Hematopoietic multipotent progenitor cell treated with erythropoietin and hydrocortisone succinate and interleukin-3 and kit ligand, for 6 days (in vitro differentiated cells): ENCODE measurements at places on chromosomes 13 and 19.
A peak's percentile ranks its signal among the peaks of the same experiment; 100 is the strongest.

DNA sequence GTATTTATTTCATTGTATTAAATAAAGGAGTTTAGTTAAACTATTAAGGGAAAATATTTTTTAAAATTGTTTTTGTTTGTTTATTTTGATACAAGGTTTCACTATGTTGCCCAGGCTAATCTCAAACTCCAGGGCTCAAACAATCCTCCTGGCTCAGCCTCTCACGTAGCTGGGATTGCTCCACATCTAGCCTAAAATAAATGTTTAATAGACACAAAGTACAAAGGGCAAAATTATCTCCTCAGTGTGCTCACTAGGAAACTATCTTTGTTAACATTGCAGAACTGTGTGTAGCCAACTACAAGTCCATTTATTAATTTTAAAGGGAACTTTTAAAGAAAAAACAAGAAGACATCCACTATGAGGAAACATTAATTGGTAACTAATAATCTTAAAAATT lies 207.2 kb upstream of the PCDH17 start:
- no peak for DNase-seq

GRCh38 chr13:51726446-51727193 lies 77.3 kb downstream of the DHRS12 start:
- no peak for DNase-seq

- DNase-seq: no peak
These were observed 78.6 kb upstream of the SIAH3 start for GRCh38 chr13:45930177-45930576.

GRCh38 chr19:24062190-24062589 lies 24.8 kb upstream of the ZNF254 start:
- DNase-seq: no peak

- DNase-seq: no peak
These were observed 25.3 kb upstream of the MEDAG start for GRCh38 chr13:30880856-30881155.

GRCh38 chr19:17957149-17957849 lies 9.6 kb upstream of the KCNN1 start:
- DNase-seq: no peak

DNA sequence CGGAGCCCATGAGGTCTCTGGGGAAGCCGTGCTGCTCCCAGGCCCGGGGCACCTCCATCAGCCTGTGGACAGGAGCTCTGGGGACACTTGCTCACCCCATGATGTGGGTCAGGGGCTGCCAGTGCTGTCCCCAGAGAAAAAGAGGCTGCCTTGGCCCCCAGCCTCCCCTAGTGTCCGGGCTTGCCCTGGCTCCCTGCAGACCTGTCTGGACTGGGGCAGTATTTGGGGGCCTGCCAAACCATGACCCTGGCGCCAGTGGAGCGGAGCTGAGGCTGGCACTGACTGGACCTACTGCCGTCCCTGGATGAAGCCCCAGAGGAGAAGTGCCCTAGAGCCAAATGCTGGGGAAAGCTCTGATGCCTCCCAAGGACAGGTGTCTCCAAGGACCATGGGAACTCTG lies 30.4 kb downstream of the ELAVL1 start:
- DNase-seq: no peak

GRCh38 chr13:26658448-26659385 lies 101.2 kb downstream of the WASF3 start:
- peak; percentile 8 for DNase-seq

DNA sequence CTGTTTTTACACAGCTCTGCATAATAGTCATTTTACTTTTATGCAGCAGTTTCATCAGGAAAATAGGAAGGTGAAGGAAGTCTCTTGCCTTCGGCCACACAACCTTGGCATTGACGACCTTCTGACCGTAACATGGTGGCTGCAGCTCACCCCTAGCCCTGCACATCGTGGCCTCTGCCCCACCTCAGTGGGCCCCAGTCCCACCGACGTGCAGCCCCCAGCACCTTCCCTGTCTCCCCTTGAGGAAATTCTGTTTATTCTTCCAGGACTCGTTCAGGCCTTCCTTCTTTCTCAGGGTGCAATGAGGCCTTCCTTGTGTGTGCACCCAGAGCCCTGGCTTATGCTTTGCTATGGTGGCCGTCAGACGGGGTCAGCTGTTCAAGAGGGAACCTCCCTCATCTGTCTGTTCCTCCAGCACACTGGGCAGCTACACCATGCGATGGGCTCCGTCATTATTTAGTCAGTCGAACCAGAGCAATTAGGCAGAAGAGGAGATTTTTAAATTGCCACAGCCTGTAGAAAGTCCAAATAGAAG lies 33.3 kb downstream of the TMEM255B start:
- DNase-seq: no peak

DNA sequence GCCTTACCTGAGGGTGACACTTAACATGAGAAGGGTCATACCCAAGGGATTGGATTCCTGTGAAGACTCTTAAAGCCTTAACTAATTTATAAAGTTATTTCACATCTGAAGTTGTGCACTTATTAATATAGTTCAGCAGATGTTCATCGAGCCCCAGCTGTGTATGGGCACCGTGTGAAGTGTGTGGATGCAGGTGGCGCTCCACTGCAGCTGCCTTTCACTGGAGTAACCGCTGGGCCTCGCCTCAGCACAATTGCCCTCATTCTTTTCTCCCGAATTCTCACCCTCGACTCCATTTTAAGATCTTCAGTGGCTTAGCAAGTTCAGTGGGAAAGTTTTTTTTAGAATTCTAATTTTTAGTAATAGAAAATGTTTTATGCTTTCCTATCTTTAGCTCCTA lies 66.2 kb downstream of the DPY19L3 start:
- no peak for DNase-seq

- DNase-seq: no peak
These were observed 37.5 kb downstream of the PPP2R1A start for GRCh38 chr19:52227196-52227940.

DNA sequence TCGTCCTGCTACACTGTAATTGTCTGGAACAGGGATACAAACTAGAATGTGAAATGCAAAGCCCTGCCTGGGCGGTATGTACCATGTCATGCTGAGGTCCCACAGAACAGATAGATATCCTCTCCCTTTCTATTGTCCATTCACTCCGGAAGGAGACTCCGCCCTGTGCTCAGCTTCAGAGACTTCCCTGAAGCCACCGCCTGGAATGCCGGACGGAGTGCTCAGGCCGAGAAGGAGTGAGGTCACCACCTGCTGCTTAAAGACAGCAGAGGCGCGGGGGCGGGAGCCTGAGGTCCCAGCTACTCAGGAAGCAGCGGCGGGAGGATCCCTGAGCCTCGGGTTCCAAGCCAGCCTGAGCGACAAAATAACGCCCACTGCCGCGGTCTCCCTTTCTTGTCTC lies 890 bp upstream of the ZNF611 start:
- no peak for DNase-seq

DNA sequence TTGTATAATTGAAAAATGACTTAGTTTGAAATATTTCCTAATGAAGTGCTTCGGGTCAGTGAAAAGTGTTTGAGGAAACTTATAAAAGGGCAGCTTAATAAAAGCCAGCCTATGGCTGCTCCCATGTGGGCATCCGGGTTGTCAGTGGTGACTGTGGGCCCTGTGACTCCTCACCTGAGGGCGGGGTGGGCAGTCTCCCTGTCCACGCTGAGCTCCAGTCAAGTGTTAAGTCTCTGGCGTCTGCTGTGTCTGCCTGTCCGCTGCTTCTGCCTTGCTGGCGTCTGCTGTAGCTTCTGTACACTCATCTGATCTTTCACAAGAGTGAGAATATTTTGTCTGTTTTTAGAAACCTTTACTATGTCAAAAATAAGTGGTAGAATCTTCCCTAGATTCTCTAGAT lies 7.1 kb downstream of the LAMP1 start:
- DNase-seq: no peak

GRCh38 chr13:50598338-50598737 lies 245.2 kb downstream of the DLEU7 start:
- DNase-seq: no peak

DNA sequence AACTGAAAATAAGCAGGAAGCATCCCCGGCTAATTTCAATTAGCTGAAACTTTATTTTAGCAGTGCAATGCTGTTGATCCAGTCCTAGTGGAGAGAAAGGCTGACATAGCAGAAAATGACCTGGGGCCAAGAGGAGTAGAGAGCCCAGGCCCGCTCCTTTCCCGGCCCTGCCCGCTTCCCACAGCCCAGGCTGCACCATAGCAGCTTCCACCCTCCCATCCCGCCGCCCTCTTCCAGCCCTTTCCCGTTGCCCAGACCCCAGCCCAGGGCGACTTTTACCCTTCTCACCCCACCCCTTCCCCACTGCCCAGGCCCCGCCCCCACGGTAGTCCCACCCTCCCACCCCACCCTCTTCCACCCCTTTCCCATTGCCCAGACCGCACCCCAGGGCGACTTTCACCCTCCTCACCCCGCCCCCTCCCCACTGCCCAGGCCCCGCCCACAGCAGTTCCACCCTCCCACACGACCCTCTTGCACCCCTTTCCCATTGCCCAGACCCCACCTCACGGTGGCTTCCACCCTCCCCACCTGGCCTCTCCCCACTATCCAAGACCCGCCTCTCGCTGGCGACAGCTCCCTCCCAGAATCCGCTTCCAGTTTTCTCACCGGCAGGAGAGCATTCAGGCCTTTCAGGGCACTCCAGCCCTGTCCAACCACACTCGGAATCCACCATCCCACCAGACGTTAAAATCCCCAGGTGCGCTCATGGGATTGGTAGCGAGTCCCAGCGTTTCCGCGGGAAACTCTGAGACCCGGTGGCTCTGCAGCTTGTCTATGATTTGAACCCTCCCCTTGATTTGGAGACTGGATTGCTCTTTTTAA lies 8.3 kb downstream of the ZNF160 start:
- no peak for DNase-seq

GRCh38 chr19:38720559-38721236 lies 23.6 kb downstream of the CAPN12 start:
- DNase-seq: no peak

DNA sequence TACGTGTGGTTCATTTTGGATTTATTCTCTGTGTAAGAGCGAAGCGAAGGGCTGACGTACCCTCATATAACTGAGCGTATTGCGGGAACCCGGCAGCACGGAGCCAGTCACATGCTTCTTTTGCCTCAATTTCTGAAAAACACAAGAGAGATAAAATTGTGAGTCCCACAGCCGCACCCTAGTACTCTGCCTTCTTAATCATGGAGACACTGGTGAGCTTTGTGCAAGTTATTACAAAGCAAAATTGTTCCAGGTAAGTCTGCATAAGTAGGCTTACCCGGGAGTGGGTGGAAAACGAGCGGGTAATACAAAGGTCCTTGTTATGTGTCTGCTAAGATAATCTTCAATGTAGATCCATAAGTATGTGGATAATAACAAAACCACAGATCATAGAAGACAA lies 118.1 kb downstream of the STARD13 start:
- DNase-seq: no peak

- DNase-seq: no peak
These were observed 13.2 kb upstream of the PSPC1 start for GRCh38 chr13:19795956-19796355.

DNA sequence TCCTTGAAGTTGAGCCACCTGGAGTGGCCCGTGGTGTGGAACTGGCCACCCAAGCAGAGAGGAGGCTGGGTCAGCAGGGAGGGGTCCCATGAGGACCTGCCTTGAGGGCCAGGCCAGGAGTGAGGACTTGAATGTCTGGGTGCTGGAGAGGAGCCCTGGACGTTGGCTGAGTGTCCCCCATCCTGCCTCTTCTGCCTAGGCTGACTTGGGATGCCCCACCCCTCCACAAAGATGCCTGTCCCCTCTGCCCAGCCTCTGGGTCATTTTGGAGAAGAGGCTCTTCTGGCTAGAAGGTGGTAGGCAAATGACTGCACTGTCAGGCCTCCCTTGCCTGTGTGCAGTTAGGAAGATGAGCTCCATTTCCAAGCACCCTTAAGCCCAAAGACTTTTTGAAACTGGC lies 1.7 kb downstream of the SSBP4 start:
- DNase-seq: no peak

DNA sequence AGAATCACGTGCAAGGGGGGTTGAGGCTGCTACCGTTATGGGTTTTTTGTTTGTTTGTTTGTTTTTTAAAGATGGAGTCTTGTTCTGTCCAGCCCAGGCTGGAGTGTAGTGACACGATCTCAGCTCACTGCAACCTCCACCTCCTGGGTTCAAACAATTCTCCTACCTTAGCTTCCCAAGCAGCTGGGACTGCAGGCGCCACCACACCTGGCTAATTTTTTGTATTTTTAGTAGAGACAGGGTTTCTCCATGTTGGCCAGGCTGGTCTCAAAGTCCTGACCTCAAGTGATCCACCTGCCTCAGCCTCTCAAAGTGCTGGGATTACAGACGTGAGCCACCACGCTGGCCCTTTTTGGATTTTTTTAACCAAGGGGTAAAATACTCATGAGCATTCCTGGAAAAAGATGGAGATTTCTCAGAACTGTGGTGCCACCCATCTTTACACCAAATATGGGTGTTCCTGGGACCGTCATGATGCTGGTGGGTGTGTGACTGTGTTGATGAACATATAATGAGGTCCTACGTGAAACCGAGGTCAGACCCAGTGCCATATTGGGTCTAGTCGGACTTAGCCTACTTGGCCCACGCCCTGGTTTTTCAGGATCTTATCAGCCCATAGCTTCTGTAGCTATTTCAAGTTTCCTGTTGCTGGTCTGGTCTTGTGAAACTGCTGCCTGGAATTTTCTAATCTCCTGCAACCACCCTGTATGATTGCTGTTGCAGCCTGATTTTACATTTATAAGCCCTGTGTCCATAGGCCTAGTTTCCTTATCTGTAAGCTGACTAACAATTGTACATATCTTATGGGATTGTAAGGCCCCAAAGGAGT lies 6.2 kb downstream of the PPP1R15A start:
- DNase-seq: peak; percentile 99

DNA sequence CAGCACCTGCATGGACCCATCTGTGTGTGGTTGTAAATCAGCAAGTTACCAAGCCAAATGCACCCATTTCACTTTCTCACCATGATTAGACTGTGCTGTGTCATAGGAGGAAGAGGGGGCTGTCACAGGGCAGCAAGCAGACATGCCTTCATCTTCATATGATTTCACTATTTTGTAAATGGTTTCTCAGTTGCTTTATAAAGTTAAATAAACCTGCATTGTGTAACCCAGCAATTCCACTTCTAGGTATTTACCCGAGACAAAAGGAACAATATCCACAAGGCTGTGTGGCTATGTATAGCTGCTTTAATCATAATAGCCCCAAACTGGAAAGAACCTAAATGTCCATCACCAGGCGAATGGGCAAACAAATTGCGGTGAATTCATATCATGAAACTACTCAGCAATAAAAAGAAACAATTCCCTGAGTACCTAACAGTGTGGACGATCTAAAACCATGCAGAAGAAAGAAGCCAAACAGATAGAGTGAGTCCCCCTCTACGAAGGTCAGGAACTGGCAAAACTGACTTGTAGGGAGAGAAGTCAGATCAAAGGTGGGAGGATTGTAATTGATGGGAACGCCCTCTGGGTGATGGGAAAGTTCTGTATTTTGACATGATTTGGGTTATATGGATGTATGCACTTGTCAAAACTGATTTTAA lies 185.4 kb downstream of the COL4A1 start:
- no peak for DNase-seq

- DNase-seq: no peak
These were observed 23.2 kb upstream of the CPAMD8 start for GRCh38 chr19:17049711-17050280.

DNA sequence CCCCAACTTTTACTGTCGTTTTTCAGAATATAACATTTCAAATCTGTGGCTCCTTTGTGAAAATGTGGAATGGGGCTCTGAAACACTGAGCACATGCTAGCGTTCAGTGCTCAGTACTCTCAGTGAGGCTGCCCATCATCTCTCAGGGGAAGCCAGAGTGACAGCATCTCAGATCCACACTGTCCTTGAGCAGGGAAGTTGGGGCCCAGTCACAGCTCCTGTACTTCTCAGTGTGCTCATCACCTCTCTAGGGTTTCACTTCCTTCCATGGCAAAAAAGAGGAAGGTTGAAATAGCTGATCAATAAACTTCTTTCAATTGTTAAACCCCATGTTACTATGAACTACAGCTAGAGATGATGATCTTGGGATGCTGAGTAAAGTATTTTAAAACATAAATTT lies 565.9 kb upstream of the SPRY2 start:
- no peak for DNase-seq
